HFF-Myc (cell line): ENCODE measurements at places on chromosomes 4 and X.
A peak's percentile ranks its signal among the peaks of the same experiment; 100 is the strongest.

DNA sequence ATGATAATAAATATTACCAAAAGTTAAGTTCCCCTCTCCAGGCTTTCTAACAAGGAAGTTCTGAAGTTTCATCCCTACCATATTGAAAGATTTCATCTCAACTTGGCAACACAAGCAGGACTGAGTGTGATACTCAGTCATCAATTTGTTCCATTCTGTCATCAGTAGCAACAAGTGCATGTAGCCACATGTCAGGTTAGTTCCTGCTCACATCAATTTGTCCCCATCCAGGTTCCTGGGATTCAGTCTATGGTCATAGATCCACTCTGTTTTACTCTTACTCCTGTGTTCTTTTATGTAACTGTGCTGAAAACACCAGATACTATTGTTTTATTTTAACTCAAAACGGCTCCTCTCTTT lies 22.2 kb downstream of the SMPX start:
- DNase-seq = no peak

- no peak for DNase-seq
Measured at GRCh38 chr4:24743927-24744326, 51.4 kb upstream of the SOD3 start.

DNA sequence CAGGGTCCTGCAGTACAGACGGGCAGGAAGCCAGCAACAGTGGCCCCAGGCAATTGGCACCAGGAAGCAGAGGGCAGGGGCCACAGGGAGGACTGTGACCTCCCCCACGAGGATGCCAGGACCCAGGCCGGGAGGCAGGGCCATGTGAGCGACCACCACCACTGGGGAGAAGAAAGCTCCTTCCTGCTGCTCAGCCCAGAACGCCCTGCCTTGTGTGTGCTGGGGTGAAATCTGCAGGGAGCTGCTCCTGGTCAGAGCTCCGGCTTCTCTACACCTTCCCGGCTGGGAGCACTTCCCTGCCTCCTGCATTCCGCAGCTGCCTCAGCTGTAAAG lies 100.4 kb downstream of the HMX1 start:
- DNase-seq = no peak

- no peak for DNase-seq
Measured at GRCh38 chr4:59818656-59819055, 1381.5 kb upstream of the ADGRL3 start.

GRCh38 chrX:125089761-125090445 lies 229.8 kb upstream of the TEX13C start:
- no peak for DNase-seq

- no peak for DNase-seq
Measured at GRCh38 chr4:185213877-185214276, 4.5 kb downstream of the SNX25 start.

GRCh38 chr4:186201535-186202230 lies 10.3 kb downstream of the CYP4V2 start:
- DNase-seq = no peak

GRCh38 chr4:32133141-32133540 lies 1413.0 kb downstream of the PCDH7 start:
- no peak for DNase-seq

- DNase-seq = no peak
Measured at GRCh38 chr4:110128472-110128919, 69.9 kb downstream of the ELOVL6 start.

- no peak for DNase-seq
Measured at GRCh38 chrX:148794350-148794749, 293.9 kb downstream of the AFF2 start.

- DNase-seq = no peak
Measured at GRCh38 chr4:105061136-105061696, 85.5 kb upstream of the TET2 start.

DNA sequence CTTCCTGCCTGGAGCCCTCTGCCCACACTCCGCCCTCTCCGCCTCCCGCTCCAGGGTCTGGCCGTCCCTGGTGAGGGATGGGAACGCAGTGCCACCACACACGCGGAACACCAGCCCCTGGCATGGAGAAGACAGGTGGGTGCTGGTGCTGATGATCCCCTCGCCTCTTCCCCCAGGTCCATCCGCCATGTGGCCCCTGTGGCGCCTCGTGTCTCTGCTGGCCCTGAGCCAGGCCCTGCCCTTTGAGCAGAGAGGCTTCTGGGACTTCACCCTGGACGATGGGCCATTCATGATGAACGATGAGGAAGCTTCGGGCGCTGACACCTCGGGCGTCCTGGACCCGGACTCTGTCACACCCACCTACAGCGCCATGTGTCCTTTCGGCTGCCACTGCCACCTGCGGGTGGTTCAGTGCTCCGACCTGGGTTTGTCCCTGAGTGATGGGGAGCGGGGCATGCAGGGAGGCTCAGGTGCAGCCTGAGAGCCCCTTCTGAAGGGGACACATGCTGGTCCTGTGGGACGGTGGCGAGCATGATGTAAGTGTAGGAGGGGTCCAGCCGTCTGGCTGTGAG lies 9.8 kb downstream of the BGN start:
- DNase-seq = no peak

- no peak for DNase-seq
Measured at GRCh38 chr4:183129675-183130074, 30.6 kb downstream of the WWC2 start.

GRCh38 chr4:186260504-186261448 lies 5.2 kb upstream of the F11 start:
- DNase-seq = no peak

GRCh38 chrX:48472225-48472624 lies 2.2 kb upstream of the SLC38A5 start:
- no peak for DNase-seq

- DNase-seq = no peak
Measured at GRCh38 chr4:107808572-107808971, 16.2 kb upstream of the SGMS2 start.

DNA sequence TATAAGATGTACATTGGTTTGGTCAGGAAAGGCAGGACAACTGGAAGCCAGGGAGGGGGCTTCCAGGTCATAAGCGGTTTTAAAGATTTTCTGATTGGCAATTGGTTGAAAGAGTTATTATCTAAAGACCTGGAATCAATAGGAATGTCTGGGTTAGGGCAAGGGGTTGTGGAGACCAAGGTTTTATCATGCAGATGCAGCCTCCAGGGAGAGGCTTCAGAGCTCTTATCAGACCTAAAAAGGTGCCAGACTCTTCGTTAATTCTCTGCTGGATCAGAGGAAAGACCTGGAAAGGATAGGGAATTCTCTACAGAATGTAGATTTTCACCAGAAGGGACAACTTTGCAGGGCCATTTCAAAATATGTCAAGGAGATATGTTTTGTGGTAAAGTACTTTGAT lies 62.8 kb downstream of the BEX3 start:
- DNase-seq = no peak

- no peak for DNase-seq
Measured at GRCh38 chr4:148986951-148987350, 544.7 kb upstream of the NR3C2 start.

DNA sequence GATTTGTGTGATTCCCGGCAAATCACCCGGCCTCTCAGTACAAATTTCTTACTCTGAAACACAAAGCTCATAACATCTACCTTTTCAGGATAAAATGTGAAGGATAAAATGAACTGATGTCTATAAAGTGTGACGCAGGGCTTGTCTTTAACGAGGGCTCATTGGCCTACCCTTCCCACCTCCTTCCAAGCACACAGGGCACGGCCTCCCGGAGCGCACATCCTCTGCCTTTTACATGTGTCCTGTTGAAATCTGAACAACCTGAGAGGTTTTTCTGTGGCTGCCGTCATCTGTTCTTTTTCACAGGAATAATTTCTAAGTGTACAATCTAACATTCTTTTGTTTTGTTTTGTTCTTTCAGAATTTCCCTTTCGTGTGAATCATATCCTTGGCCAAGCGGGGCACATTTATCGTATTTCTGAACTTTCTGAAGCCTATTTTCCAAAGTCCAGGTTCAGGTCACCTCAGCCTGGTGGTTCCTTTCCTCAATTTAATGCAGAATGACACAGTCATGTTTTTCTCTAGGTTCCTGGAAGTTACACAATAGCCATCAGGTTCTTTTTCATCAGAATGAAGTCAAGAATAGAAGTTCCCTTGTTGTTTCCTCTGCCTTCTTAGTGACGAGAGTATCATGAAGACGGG lies 53.1 kb upstream of the SPRY1 start:
- no peak for DNase-seq

GRCh38 chr4:1044469-1045192 lies 33.2 kb downstream of the FGFRL1 start:
- DNase-seq = no peak

GRCh38 chr4:53321151-53321983 lies 44.5 kb downstream of the SCFD2 start:
- peak; percentile 89 for DNase-seq

DNA sequence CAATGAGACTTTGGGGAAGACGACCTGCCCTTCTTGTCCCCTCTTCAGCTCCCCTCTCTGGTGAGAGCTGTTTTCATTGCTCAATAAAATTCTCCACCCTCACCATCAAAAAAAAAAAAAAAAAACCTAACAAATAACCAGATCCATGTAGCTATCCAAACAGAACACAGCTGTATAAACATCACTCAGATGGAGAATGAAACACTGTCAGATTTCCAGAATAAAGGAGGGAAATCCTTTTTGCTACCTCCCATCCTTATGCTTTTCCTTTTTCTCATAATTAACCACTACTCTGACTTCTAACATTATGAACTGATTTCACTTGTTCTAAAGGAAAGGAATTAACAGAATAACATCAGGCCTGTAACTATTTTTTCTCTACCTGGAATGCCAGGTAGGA lies 155.6 kb downstream of the PPP4R3C start:
- DNase-seq = no peak

DNA sequence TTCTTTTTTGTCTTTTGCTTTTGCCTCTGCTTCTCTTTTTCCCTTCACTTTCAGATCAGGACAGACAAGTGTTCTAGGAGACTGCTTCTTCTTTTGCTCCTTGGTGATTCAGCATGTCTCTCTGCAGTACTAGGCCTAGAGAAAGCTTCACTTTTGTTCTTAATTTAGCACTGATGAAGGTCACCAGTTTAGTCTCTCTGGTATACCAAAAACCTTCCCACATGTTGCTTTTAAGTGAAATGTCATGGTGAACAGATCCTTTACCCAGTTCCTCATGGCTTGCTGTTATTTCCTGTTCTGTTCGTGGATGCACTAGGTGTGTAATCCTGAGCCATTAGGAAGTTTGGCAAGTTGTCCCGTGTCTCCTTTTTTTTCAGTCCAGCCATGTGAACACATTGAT lies 53.3 kb downstream of the NBDY start:
- DNase-seq = no peak

GRCh38 chr4:147927377-147928137 lies 195.7 kb downstream of the ARHGAP10 start:
- DNase-seq = peak; percentile 72
